ENCODE measurements at places on chromosomes 4 and X. TPM values are rescaled to one million over a fixed set of nuclear protein-coding genes. Genes with fewer than 3 reads are reported as not detected.

HMX1 gene
- not detected for total RNA-seq

TMEM150C gene
- 113 TPM for total RNA-seq

SPACA5 gene
- total RNA-seq = not detected

CHRDL1 gene
- total RNA-seq = 1.7 TPM

SULT1B1 gene
- total RNA-seq = 2.0 TPM

CTAG2 gene
- total RNA-seq = not detected

CXCL10 gene
- 0.41 TPM for total RNA-seq

ARHGAP6 gene
- total RNA-seq = 3.0 TPM

PIN4 gene
- total RNA-seq = 9.5 TPM

DNA sequence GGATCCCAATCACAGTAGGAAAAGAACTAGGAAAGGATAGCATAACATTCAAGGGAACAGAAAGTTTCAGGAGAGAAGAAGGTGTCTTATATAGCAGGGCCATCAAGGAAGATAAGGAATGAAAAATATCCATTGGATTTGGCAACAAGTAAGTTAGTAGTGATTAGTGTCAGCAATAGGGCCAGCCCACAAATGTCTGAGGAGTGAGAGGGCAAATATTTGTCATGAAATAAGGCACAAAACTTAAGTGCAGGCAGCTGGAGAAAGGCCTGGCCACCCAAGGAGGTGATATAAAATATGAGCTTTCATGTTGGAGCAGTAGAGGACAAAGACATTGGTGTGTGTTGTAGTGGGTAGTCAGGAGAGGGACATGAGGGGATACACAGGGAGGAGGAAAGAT lies 132.1 kb downstream of the COL4A6 start:
- H3K4me3 ChIP-seq = no peak overlapping the region
- H3K27ac ChIP-seq = no peak overlapping the region
- DNase-seq = no peak
- H3K36me3 ChIP-seq = no peaks in the 10 kb centered on the region
- H3K27me3 ChIP-seq = peaks cover 7% of the 10 kb centered on the region

DNA sequence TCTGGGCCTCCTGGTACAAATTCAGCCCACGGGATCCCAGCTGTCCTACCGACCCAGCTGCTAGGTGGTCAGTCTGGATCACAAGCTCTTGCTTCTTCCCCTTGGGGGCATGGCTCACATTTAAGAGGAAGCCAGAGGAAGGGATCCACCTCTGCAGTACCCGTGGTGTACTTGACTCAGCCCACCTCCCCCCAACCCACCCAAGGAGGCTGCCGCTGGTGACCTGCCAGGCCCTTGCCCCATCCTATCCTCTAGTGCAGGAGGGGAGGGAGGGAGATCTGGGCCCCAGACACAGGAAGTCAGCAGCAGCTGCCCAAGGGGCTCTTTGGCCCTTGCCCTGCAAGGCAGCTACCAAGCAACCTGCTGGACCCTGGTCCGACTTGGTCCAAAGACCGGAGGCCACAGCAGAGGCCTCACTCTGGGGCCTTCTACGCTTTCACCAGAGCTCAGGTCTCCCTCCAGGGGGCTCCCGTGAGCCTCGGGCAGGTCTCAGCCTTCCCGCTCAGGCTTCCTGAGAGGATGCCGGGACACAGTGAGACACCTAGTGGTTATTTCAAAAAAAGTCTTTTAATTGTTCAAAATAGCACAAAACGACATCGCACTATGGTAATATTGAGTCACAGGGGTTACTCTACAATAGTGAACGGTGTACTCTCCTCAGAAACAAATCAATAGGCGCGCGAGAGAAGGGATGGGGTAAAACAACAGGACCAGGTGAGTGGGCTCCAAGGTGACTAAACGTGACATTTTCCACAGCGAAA lies 2.7 kb upstream of the RENBP start:
- no peak overlapping the region for H3K27ac ChIP-seq
- H3K4me1 ChIP-seq = peaks cover 13% of the 10 kb centered on the region
- no peaks in the 10 kb centered on the region for H3K36me3 ChIP-seq
- no peaks in the 10 kb centered on the region for H3K27me3 ChIP-seq
- DNase-seq = peak; percentile 80

GRCh38 chr4:154230091-154230490 lies 261.5 kb downstream of the DCHS2 start:
- no peak for DNase-seq
- no peaks in the 10 kb centered on the region for H3K27me3 ChIP-seq
- H3K27ac ChIP-seq = no peak overlapping the region
- no peaks in the 10 kb centered on the region for H3K4me1 ChIP-seq
- no peak overlapping the region for H3K4me3 ChIP-seq

DNA sequence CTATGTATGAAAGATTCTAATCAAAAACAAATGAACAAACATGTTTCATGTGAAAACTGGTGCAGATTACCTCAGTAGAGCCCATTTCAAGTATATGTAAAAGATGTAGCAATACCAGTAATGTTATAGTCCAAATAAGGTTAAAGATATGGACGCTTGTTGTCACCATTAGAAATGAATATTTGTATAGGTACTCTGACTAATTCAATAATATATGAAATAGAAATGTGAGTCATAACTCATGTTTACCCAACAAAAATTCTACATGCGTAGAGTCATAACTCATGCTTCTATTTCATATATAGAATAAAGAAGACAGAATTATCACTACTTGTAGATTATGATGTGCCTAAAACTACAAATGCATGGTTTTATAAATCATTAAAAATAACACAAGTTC lies 739.1 kb upstream of the DIAPH2 start:
- no peaks in the 10 kb centered on the region for H3K4me1 ChIP-seq
- DNase-seq = no peak

DNA sequence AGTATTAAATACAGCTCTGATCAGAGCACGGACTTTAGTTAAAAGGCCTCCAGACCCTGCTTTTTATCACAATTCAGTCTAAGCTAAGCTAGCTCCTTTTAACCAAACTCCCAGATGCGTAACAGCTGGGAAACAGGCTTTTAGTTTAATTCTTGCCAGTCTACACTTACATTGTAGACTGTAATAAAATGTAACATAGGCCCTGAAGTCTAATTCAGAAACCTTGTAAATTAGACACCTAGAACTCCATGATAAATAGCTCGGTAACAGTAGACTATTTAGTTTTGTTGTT lies 20.1 kb downstream of the FBXO8 start:
- no peaks in the 10 kb centered on the region for H3K27me3 ChIP-seq
- no peaks in the 10 kb centered on the region for H3K36me3 ChIP-seq
- H3K27ac ChIP-seq = no peak overlapping the region
- no peaks in the 10 kb centered on the region for H3K4me1 ChIP-seq
- no peak overlapping the region for H3K4me3 ChIP-seq
- no peak for DNase-seq

- no peak for DNase-seq
- H3K36me3 ChIP-seq = no peaks in the 10 kb centered on the region
- H3K27me3 ChIP-seq = no peaks in the 10 kb centered on the region
- H3K4me3 ChIP-seq = no peak overlapping the region
These were observed 27.1 kb downstream of the TSC22D3 start for GRCh38 chrX:107748506-107748905.

DNA sequence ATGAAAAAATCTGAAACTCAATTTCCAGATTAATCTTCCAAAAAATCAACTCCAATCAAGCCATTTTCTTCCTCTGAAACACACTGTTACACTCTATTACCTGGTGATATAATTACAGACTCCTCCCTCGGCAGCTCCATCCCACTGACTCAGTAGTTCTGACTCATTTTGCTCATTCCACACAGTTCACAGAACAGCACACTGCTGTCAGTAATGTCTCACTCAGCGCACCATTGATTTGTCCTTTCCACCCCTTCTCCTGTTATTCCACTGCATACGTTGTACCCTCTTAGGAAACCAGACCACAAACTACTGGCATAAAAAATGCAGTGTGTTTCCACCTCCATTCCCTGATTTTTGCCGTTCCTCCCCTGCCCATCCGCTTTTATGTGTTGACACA lies 212.7 kb downstream of the SLIT2 start:
- no peaks in the 10 kb centered on the region for H3K27me3 ChIP-seq
- no peaks in the 10 kb centered on the region for H3K36me3 ChIP-seq
- H3K4me3 ChIP-seq = no peak overlapping the region
- no peak overlapping the region for H3K27ac ChIP-seq

DNA sequence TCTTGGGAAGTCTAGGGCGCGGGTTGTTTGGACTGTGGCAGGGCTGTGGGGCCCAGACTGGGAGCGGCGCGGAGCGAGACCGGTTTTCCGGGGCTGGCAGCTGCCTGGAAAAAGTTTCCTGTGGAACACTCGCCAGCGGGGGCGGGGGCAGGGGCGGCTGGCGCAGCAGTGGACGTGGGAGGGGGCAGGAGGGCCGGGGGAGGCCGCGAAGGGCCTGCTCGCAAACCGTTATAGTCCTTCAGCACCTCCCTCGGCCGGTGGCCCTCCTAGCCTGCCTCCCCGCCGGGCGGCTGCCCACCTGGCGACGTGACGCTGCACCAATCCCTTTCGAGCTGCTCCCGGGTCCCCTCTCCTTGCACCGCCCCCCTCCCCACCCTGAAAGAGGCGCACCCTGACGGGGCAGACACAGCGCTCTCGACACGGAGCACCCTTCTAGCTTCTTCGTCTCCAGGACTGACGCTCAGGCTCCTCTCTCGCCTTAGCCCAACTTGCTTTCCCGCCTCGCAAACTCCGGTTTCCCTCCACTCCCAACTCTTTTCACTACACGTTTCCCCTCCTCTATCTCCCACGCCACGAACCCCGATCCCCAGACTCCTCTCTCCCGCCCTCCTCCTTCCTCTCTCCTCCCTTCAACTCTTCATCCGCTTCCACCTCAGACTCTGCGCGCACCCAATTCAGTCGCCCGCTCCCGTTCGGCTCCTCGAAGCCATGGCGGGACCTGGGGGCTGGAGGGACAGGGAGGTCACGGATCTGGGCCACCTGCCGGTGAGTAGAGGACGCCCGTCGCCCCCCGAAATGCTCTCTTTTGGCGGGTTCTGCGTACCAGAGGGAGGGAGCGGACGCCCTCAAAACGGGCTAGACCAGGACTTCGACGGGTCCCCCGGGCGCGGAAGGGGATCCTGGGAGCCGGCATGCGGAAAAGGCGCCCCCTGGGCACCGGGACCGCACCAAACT lies at the start of gene NRK:
TSS of gene NRK (plus strand) at position 402 of the 954 bp plus-strand sequence. CDS start at position 709, 307 bp downstream.
- H3K27ac ChIP-seq = peak within 1 kb of the TSS; percentile 57
- peaks cover 14% of the 10 kb centered on the region for H3K27me3 ChIP-seq
- no peak within 1 kb of the TSS for H3K4me3 ChIP-seq
- no peaks in the 10 kb centered on the region for H3K36me3 ChIP-seq
- peak; percentile 54 for DNase-seq
- no peaks in the 10 kb centered on the region for H3K4me1 ChIP-seq

DNA sequence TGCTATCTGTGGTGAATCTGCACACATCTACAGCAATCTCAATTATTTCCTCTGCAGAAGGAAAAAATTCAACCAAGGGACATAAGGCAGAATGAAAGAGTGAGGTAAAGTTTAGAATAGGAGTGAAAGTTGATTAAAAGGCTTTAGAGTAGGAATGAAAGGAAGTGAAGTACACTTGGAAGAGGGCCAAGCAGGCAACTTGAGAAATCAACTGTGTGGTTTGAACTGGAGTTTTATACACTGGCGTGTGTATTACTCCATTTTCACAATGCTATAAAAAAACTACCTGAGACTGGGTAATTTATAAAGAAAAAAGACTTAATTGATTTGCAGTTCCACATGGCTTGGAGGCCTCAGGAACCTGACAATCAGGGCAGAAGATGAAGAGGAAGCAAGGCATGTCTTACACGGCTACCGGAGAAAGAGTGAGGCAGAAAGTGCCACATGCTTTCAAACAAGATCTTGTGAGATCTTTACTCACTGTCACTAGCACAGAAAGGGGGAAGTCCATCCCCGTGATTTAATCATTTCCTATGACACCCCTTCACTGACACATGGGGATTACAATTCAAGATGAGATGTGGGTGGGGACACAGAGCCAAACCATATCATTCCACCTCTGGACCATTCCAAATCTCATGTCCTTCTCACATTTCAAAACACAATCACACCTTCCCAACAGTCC lies 234.8 kb downstream of the IL15 start:
- DNase-seq = no peak
- no peaks in the 10 kb centered on the region for H3K27me3 ChIP-seq
- no peak overlapping the region for H3K27ac ChIP-seq
- H3K4me1 ChIP-seq = no peaks in the 10 kb centered on the region
- H3K36me3 ChIP-seq = no peaks in the 10 kb centered on the region

DNA sequence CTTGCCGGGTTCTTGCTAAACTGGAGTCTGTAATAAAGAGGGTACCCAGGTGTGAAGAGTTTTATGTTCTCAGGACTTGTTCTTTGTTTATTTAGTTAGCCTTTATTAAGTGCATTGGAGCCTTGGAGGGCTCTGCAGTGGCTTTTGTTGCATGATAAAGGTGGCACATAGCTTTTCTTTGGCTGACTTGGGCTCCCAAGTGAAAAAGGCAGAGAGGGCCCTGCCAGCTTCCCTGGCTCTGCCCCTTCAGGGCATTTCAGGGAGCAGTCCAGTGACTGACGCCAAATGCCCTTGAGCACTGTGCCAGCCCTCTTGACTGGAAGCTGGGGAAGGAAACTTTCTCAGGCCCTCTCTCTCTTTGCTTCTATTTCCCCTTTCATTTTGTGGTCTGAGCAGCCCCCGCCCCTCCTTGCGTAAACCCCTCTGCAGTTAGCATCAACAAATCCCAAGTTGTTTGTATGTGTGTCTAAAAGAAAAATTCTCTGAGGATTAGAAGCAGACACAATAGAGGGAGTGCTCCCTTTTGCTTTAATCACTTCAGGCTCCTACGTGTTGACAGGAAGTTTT lies 152.2 kb downstream of the NHS start:
- no peaks in the 10 kb centered on the region for H3K27me3 ChIP-seq
- H3K27ac ChIP-seq = peak overlapping the region; percentile 38
- no peak overlapping the region for H3K4me3 ChIP-seq
- peaks cover 13% of the 10 kb centered on the region for H3K4me1 ChIP-seq
- peak; percentile 62 for DNase-seq

DNA sequence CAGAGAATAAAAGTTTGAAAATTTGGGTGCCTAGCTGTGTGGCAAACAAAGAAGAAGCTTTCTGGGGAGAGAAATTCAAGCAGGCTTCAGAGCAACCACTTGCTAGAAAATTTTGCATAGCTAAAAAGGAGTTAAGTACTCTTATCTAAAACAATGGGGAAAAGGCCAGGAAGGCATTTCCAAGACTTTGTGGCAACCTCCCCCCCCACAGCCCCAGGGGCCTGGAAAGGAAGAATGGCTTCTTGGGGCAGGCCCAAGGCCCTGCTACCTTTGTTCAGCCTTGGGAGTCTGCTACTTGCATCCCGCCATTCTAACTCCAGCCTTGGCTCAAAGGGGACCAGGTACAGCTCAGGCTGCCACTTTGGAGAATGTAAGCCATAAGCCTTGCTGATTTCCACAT lies 102.2 kb downstream of the PTCHD1 start:
- DNase-seq = no peak
- H3K27me3 ChIP-seq = peaks cover 9% of the 10 kb centered on the region
- H3K4me3 ChIP-seq = no peak overlapping the region

DNA sequence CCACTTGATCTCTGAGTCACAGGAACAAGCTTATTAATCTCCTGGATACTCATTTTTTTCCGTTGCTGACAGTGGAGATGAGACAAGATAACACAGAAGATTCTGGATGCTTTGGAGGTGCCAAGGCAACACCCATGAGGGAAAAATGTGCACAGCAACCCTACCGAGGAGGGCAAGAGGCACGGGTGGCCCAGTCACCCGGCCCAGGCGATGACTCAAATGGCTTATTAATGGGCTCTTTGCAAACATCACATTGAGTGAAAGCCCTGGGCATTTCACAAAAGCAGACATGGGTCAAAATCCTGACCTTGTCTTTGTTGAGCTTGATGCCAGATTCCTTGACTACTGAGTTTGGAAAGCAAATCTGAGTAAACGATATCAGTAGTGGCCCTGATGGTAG lies 315.1 kb downstream of the STK32B start:
- DNase-seq = no peak
- H3K4me1 ChIP-seq = no peaks in the 10 kb centered on the region
- H3K27me3 ChIP-seq = no peaks in the 10 kb centered on the region
- H3K36me3 ChIP-seq = no peaks in the 10 kb centered on the region
- no peak overlapping the region for H3K27ac ChIP-seq
